ENCODE measurements at places on chromosomes 3 and 15.
A peak's percentile ranks its signal among the peaks of the same experiment; 100 is the strongest.

DNA sequence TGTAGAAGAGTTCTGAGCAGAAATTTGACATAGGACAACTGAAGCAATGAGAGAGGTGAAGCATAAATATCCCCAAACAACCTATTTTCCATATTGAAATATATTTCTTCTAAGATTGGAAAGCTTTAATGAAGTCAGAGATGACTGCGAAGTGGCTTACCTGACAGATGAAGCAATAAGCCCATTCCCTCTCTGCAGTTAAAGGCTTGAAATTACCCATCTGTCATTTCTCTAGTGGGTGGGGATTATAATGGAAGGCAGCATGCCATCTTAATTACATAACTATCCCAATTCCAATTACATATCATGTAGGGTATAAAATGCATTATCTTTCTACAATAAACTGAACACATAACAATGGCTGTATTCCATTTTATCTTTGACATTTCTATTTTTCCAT, 1070.5 kb downstream of the SI start:
- no peak for DNase-seq

DNA sequence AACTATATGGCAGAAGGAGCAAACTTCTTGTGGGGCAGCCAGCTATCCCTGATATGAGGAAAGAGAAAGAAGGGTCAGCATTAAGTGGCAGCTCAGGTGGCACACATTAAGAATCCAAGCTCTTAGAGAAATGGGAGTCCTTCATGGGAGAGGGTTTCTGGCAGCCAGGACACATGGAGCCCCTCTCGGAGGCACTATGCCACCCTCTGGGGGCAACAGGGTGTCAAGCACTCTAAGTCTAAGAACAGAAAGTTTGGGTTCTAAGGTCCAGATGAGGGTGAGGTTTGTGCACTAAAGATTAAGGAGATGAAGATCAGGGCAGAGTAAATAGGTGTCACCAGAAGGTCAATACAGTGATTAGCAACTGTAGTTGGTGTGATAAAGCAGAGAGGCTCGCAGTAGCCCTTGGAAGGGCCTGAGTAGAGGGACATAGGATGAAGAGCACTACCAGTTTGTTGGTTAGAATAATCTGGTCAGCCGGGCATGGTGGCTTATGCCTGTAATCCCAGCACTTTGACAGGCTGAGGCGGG, 89.3 kb downstream of the ST6GAL1 start:
- no peak for DNase-seq

GRCh38 chr3:66144568-66145407, 76.0 kb upstream of the SLC25A26 start:
- DNase-seq = no peak

DNA sequence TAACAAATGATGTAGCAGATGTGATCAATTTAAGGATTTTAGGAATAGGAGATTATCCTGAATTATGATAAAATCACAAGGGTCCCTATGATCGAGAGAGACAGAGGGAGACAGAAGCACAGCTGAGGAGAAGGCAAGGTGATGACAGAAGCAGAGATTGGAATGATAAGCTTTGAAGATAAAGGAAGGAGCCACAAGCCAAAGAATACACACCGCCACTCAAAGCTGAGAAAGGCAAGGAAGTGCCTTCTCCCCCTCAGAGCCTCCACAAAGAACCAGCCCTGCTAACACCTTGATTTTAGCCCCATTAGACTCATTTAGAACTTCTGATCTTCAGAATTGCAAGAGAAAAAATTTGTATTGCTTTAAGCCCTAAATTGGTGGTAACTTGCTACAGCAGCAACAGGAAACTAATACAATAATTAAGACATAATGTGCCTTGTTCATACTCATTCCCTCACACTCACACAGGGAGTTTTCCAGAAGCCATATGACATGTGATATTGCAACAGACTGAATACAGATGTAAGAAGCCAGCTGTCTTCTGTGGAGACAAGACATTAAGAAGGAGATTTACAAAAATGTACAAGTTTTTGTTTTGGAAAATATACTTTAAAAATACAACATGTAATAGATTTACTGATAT, 38.2 kb downstream of the TRANK1 start:
- DNase-seq = peak; percentile 8

DNA sequence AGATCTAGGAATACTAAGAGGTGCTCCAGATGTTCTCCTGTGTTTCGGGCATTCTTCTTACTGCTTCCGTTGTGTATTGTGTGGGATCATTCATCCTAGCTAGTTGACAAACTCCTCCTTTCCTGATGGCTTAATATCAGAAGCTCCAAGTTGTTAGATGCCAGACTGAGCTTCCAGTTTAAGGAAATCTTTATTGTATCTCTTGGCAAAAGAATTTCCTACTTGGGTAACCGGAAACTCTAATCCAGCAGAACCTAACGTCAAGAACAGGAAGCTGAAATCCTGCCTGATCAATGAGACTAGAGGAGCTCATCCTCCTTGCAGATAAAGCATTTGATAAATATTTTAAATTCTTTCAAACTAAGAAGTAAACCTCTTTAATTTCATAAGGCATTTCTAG, 27.7 kb upstream of the MYH15 start:
- no peak for DNase-seq

DNA sequence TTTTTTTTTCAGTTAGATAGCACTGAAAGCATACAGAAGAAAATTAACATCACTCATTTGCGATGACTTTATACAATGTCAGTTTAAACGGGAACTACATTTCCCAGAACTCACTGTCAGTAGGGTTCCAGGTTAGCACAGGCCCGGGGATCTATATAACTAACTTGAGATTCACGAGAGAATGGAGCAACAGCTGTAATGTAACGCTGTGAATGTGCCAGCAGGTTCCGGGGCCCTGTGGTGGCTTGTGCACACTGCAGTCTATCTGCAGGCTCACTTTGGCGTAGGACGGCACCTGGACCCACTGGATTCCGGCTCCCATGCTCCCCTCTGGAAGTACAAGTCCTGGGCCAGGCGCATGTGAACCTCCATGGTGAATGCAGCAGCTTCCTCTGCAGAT, 19.4 kb downstream of the CCR1 start:
- DNase-seq = no peak

DNA sequence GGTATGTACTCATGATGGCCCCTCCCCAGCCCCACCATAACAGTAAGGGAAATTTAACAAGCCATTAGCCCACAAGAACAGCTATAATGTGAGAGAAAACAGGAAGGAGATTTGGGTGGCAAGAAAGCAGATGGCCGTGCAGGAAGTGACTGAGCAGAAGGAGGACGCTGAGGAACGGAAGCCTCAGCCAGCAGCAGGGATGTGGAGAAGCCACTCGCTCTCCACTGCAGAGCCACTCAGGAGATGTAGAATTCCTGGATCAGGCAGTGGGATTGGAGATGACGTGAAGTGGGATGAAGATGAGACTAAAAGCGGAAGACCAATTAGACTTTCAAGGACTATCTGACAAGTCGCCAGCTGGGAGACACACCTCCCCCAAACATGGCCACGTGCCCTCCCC, 31.2 kb downstream of the PRR23E start:
- DNase-seq = no peak

DNA sequence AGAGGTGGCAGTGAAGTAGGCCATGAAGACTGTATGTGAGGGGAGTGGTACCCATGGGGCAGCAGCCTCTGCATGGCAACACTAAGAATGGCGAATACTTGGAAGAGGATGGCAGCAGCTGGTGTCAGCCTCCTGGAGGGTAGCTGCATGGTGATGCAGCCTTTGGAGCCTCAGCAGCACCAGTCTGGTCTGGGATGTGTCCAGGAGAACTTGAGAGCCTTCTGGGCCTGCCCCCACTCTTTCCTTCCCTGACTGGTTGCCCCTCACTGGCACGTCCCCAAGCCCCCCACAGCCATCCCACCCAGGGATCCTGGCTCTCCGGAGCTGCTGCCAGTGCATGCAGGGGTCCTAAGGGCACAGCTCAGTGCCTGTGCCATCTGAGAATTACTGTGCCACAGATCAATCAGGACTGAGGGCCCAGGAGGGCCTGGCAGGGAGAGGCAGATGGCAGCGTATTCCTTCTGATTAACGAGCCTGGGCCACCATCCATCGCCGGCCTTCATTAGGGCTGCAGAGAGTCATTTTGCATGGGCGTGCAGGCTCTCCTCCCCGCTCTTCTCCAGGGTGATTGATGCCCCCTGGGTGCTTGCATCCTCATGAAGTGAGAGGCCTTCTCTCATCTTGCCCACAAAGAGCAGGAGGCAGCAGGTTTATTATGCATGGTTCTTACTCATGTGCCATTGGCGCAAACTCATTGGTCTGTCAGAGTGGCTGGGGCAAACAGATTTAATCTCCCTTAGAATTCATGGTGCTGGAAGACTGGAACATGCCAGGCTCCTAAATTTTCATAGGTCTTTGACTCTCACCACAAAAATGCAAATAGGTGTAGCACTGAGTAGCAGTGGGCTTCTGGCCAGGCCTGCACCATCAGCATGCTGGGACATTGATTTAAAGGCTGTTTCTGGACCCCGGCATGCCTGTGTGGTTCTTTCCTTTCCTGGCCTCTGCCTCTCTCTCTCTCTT, 116.8 kb downstream of the EPHB1 start:
- no peak for DNase-seq

- DNase-seq = no peak
These were observed 534.1 kb upstream of the KCNMB2 start for GRCh38 chr3:178002113-178002512.

DNA sequence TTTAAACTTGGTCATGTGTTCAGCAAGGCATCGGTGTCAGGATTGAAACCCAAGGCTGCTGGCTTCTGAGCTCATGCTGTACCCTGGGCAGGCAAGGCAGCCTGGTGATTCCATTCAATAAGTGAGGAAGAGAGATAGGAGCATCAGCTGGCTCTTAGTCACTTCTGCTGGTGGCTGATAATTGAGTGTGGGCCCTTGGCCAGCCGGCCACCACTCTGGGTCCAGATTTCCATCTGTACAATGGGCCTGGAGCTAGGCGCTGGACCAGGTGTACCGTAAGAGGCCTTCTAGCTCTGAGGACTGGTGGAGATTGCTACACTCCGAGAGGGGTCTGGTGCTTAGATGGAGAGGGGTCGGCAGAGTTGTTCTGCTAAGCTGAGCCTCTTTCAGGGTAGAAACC, 4.3 kb downstream of the CD276 start:
- DNase-seq = no peak

DNA sequence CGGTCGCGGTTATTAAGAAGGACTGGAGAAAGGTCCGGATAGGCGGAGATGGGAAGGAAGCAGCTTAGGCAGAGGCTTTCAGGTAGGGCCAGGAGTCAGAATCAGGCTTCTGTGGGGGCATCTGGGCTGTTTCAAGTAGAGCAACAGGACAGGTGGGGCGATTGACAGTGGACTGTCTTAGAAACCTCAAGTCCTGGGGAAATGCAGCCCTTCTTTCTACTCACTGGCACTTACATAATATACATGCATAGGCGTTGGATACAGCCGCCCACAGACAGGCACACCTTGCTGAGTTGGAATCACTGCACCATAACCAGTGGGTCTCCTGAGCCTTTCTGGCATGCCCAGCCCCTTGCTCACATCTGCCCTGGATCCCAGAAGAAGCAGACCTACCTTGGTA, 730 bp downstream of the MYD88 start:
- DNase-seq = no peak

GRCh38 chr15:90790561-90790960, 73.4 kb downstream of the BLM start:
- DNase-seq = no peak

DNA sequence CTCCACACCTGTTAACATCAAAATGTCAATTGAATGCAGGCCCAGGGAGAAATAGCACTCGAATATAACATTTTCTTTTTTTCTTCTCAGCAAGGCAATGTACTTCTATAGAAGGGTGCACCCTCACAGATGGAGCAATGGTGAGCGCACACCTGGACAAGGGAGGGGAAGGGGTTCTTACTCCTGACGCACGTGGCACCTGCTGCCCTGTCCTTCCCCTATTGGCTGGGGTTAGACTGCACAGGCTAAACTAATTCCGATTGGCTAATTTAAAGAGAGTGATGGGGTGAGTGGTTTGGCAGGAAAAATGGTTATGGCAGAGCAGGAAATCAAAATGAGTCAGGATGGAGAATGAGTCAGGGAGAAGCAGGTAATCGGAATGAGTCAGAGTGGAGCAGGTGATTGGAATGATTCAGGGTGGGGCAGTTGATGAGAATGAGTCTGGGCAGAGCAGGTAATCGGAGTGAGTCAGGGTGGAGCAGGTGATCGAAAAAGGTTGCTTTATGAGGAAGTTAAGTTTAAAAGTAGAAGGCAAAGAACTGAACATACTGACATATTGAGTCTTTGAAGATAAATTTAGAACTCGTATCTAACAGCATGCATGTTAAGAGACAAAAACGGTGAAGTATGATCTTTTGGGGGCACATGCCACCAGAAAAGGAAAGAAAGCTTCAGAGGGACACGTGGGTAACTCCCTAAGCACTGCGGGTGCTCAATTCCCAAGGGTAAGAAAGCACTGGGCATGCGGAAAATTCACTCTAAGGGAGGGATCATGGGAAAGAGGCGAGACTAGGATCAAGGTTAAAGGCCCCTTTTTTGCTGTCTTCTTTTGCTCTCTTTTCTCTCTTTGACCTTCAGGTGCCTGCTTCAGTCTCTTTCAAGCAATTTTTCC, 72.9 kb upstream of the GALNT15 start:
- no peak for DNase-seq

- peak; percentile 31 for DNase-seq
These were observed 6.4 kb downstream of the WDR5B start for GRCh38 chr3:122409446-122409845.

GRCh38 chr3:38604246-38604645, 45.2 kb downstream of the SCN5A start:
- DNase-seq = no peak

GRCh38 chr3:41915353-41915752, 46.5 kb downstream of the ULK4 start:
- no peak for DNase-seq

DNA sequence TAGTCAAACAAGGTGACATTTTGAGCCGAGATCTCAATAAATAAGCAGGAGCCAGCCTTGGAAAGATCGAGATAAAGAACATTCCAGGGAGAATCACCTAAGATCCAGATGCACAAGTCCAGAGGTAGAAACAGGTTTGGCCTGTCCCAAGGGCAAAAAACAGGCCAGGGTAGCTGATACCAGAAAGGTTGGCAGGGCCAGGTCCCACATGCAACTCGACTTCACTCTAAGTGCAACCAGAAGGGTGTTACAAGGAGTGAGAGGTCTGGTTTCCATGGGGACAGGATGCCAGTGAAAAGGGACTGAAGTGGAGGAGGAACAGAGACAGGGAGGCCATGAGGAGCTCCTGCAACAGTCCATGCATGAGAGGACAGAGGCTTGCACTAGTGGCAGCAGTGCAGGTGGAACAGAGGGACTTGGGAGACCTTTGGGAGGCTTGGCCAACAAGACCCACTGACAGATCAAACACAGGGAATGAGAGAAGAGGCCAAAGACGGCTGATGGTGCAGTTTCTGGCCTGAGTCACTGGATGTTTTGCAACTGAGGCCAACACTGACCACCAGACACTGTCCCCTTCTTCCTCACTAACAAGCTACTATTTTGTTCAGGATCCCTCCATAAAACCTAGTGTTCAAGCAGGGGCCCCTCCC, 5.2 kb downstream of the TPRA1 start:
- no peak for DNase-seq

- DNase-seq = no peak
These were observed 218.8 kb downstream of the UBE2E2 start for GRCh38 chr3:23421811-23422516.

GRCh38 chr15:78955355-78955754, 10.5 kb upstream of the CTSH start:
- no peak for DNase-seq

All from bone marrow (tissue), 2 donors.